ENCODE measurements at places on chromosomes 4 and X.
A peak's percentile ranks its signal among the peaks of the same experiment; 100 is the strongest.

DNA sequence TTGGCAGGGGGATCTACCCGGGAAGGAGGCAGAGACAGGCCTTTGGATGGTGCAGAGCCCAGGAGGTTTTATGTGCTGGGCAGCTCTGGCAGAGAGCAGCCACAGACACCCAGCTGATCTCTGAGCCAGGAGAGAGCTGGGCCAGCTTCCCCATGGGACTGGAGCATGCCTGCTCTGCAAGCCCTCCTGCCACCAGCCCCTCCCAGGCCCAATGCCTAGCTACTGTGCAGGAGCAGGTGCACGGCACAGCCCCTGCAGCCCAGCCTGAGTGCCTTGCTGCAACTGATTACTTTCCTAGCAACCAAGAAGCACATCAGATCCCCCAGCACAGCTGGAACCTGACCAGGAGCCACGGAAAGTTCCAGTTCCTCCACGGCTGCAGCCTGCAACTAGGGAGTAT is 57.8 kb upstream of the BEND2 start:
- no peak for DNase-seq

- DNase-seq, result no peak
These were observed 1646.9 kb upstream of the ADGRL3 start for GRCh38 chr4:59553063-59553720.

DNA sequence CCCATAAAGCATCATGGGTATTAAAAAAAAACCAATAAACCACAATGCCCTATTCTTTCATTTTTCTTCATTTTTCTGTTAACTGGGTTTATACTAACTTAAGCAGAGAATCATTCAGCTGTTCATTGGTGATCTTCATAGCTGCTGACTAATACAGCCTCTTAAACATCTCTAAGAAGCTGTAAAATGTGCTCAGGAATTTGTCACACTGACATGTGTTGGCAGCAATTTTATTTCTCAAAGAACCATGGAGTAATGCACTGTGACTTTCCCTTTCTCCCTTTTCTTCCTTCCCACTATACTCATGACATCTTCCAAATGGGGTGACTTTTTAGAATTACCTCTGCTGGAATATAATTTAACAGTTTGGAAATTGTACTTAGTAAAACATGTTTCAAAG is 315.4 kb downstream of the ANTXR2 start:
- no peak for DNase-seq

- no peak for DNase-seq
These were observed 937.9 kb downstream of the CCSER1 start for GRCh38 chr4:91065117-91065516.

GRCh38 chr4:823176-823760 is 2.7 kb downstream of the CPLX1 start:
- no peak for DNase-seq

- DNase-seq, result no peak
These were observed 1084.9 kb downstream of the ADGRL3 start for GRCh38 chr4:62285026-62285425.

- DNase-seq, result no peak
These were observed 45.3 kb upstream of the BDH2 start for GRCh38 chr4:103144926-103145325.

GRCh38 chr4:183936047-183936446 is 30.9 kb downstream of the STOX2 start:
- DNase-seq, result no peak

- DNase-seq, result no peak
These were observed 114.2 kb upstream of the FAT4 start for GRCh38 chr4:125200556-125200955.

DNA sequence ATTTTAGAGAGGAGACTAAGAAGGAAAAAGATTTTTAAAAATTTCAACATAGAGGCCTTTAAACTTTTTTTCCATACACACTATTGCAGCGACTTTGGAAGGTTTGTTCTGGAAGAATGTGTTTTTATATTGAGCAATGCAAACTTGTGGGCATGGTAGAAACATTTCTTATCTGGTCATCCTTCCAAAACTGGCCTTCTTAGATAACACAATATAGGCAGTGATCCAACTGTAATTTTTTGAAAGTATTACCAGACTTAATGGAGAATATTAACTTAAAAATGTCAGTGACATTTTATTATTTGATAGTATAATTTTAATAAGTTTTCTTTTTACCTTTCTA is 25.6 kb downstream of the FHDC1 start:
- DNase-seq, result no peak

- DNase-seq, result no peak
These were observed 36.6 kb downstream of the TRMT44 start for GRCh38 chr4:8477095-8477635.

- DNase-seq, result no peak
These were observed 647.4 kb downstream of the BCOR start for GRCh38 chrX:39450234-39450977.

- DNase-seq, result no peak
These were observed 86.9 kb downstream of the MBNL3 start for GRCh38 chrX:132401935-132402334.

DNA sequence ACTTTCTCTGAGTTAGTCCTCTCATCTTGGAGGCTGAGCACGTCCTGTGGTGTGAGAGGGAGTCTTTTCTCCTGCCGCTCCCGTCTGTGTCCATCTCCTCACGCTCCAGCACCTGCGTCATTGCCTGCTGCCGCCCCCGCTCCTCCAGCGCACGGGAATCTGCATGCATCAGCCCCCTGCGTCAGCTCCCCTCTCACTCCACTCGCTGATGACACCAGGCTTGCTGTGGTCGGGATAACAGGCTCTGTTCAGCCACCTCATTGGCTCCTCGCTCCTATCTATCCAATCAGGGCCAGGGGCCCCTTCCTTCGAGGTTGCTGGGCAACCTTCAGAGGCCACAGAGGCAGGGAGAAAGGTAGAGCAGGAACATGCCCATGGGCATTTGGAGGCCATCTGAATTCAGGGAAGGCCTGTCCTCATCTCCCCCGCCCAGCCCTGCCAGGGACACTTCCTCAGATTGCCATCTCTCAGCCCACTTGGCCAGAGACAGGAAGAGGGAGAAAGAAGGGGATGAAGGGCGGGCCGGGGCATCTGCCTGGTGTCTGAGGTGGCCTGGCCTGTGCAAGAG is 9.3 kb downstream of the ZNF185 start:
- DNase-seq, result no peak

- no peak for DNase-seq
These were observed 22.4 kb downstream of the GAB1 start for GRCh38 chr4:143358923-143359643.

- DNase-seq, result no peak
These were observed 136.2 kb downstream of the KIT start for GRCh38 chr4:54793856-54794422.

GRCh38 chrX:130772105-130772775 is 130.8 kb downstream of the ENOX2 start:
- peak; percentile 63 for DNase-seq

DNA sequence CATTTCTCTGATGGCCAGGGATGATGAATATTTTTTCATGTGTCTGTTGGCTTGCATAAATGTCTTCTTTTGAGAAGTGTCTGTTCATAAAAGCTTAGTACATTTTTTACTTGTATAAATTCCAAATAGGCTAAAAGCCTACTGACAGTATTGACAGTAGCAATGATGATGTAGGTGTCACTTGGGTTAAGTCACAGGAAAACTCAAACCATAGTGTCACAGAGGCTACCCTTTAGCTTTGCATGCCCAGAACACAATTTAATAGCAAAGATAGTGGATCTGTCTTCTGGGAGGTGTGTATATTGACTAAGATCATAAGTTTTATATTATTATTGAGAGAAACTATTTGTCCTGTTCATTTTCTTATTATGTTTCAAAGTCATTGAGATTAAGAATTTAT is 8.1 kb downstream of the RP2 start:
- no peak for DNase-seq

DNA sequence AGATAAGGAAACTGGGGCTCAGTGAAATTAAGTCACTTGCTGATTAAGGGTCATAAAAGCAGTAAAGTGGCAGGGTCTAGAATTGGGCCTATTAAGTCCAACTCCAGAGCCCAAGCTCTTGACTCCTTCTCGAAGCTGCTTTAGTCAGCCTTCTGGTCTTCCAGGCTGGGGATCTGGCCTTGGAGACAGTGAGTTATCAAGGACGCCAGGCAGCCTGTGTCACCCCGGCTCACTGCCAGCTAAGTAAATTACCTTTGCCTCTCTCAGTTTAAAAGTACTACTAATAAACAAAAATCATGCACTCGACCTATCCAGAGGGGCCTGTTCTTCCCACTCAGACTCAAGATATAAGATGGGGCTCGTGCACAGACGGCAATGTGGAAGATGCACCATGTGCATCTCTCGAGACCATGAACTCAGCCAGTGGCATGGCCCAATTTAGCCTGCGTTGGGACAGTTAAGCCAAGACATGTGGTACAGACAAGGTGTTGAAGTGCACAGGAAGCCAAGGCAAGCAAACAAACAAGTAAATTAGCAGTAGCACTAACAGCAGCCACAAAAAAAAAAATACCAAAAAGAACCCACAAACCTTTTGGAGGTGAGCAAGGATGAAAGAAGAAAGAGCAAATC is 62.0 kb upstream of the MAP3K15 start:
- no peak for DNase-seq

DNA sequence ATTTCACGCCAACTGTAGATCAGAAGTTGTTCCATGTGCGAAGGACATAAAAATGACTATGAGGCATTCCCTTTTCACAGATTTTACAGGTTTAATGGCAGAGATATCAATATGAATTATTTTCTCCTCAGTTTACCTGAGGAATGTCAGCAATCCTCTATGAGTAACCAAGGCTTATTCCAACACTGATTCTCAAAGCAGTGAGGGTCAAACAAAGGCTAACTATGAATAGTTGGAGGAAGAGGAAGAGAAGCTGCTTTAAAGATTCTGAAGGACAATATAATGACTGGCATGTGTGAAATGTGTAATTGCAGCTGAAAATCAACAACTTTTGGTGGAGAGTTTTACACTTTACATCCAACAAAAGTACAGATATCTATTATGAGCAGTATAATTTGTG is 29.1 kb downstream of the NAF1 start:
- no peak for DNase-seq

DNA sequence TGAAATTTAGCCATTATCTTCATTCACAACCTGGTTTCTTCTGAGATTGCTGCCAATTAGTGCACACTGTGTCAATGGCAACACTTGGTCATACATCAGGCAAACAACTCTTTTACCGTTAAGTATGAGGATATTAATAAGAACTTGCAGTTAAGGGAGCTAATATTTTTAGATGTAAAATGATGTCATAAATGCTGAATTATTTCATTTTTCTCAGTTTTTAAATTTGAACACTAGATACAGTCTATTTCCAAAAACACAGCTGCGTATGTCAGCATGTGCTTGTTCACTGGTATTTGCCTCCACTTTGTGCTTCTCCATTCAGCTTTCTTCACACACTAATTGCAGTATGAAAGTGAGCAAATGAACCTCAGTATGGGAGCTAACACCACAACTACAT is 1.6 kb downstream of the KLHL13 start:
- no peak for DNase-seq

- DNase-seq, result no peak
These were observed 2.4 kb upstream of the SLIT2 start for GRCh38 chr4:20249333-20249732.

GRCh38 chr4:123477711-123478209 is 81.2 kb downstream of the SPRY1 start:
- no peak for DNase-seq

DNA sequence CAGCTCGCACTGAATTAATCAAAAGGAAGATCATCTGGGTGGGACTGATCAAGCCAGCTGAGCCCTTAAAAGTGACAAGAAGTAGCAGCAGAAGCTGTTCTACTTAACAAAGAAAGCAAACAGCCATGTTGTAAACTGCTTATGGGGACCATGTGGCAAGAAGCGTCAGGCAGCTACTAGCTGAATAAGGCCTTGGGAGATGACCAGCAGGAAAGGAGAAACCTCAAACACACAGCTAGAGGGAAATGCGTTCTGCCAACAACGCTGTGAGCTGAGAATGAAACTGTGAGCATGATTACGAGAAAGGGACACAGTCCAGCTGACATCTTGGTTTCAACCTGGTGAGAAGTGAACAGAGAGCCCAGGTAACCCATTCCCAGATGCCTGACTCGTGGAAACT is 49.3 kb upstream of the FAM9A start:
- DNase-seq, result no peak

- DNase-seq, result no peak
These were observed 99.1 kb downstream of the SNCA start for GRCh38 chr4:89737888-89738287.
